Stimulated activated CD4-positive, alpha-beta T cell treated with anti-CD3 and anti-CD28 coated beads, Interleukin-15, amount 100 ng/mL, for 1 hour (primary cell): ENCODE measurements at places on chromosomes 3 and 15.
A peak's percentile ranks its signal among the peaks of the same experiment; 100 is the strongest.

GRCh38 chr15:66388043-66388363 lies 1.3 kb downstream of the MAP2K1 start:
- DNase-seq: no peak

DNA sequence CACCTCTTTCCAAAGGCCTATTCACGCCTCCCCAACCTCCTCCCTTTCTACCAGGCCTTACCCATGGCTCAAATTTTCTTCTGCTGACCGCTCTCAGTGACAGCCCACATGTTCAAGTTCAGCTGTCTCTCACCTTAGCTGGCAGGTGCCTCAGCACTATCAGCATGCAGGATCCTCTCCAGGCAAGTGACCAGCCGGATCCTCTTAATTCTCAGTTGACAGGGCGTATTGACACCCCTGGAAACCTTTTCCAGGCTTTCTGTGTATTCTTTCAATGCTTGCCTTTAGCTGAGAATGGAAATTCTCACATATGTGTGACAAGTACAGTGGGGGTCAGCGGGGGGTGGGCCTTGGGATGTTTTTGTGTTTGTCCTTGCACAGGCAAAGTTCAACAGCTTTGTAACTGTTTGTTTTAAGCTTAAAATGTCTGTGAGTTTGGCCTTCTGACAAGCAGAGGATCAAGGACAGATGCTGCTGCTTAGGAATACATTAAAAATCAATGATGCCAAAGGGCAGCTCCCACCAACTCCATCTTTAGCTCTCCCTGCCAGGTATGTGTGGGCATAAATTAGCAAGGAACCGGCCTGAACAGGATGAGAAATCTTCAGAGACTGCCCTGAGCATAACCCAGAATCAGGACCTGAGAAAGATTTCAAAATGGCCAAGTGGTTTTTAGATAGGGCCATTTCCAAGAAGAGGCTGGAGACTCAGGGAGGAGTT lies 17.4 kb upstream of the BDH1 start:
- no peak for DNase-seq

GRCh38 chr15:29090617-29091466 lies 178.8 kb downstream of the NSMCE3 start:
- DNase-seq: no peak

DNA sequence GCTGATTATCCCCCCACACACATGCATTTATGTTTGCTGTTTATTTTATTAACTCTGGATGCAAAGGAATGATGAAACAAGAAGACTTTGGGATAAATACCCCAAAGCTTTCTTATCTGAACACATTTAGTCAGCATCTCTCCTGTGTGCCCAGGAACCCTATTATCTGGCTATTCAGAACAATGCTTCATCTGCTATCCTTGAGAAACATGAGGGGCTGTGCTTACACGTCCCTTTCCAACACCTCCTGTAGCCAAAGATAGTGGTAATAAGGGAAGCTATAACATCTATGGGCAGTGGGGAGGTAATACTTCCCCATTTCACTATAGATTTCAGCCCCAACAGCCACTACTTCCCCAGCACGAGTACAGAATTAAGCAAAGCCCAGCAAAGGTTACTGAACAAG lies 94.7 kb downstream of the SSR3 start:
- no peak for DNase-seq

DNA sequence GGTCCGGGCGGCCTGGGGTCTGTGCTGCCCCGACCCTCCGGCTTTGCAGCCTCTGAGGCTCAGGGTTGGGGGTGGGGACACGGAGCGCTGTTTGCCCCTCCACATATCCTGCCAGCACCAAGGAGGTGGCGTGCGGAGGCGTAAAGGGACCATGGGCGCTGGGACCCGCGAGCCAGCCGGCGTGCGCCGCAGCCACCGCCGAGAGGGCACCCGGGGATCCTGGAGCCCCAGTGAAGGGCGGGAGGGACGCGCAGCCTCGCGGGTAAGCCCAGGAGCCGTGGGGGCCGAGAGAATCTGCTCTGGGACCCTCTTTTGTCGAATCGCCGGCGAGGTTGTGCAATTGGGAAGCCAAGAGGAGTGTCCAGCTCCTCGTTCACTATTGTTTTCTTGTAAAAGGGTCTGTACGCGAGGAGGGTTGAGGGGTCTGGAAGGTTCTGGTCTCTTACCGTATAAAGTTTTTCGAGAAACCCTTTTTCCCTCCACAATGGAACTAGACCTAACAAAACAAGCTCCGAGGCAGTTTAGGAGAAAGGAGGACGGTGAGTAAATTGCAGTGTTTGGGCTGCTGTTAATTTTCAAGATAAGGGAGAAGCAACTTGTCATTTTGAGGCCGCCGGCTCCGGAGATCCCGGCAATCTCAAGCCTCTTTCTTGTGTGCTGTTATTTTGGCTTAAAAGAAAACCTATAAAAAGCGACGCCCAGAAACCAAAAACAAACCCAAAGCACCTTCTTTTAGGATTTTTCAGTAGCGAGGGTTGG lies 29.9 kb upstream of the ST3GAL6 start:
- DNase-seq: no peak

DNA sequence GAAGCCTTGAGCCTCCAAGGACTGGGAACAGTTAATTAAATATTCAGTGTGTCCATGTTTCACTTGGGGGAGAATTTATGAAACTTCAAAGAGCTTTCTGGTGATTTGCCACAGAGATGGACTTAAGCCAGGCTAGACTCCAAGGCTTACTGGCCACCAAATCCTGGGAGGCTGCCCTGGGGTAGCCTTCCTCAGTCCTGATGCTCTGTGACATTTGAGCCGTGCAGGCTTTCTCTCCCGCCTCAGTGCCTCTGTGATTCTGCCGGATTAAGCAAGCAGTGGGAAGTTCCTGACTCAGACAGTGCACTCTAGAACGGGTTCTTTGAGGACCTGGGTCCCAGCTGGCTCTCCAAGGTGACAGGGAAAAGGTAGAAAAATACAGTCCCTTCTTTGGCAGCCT lies 314.7 kb upstream of the ICE2 start:
- DNase-seq: no peak

- no peak for DNase-seq
Observed at GRCh38 chr3:106029954-106030626, 161.3 kb upstream of the CBLB start.

DNA sequence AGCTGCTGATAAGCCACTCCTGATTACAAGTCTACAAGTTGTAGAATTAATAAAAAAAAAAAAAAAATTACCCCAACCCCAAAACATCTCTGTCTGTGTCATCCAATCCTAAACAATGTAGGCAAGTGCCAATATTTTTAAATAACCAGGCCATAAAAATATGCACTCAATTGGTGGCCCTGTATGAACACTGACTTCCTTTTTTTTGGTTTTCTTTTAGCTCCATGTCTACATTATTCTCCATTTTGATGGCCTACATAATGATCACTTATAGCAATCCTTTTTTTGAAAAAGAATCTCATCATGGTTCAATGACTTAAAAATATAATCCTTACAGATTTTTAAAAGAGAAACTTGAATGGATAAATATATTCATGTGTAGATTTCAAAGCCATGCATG lies 72.1 kb downstream of the FOXP1 start:
- no peak for DNase-seq

DNA sequence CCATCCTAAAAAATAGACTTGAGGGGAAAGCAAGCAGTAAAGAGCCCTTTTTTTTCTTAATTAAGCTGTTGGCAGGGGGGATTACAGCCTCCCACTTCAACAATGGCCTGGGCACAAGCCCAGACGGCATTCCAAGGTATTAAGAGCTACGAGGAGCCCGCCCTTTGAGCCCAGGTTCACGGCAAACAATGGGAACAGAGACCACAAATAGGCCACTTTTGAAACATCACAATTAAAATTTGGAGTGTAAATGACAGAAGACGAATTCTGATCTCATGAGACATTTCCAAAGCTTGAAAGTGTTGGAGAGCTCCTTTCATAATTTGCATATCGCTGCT lies 8.9 kb downstream of the CHSY1 start:
- no peak for DNase-seq

DNA sequence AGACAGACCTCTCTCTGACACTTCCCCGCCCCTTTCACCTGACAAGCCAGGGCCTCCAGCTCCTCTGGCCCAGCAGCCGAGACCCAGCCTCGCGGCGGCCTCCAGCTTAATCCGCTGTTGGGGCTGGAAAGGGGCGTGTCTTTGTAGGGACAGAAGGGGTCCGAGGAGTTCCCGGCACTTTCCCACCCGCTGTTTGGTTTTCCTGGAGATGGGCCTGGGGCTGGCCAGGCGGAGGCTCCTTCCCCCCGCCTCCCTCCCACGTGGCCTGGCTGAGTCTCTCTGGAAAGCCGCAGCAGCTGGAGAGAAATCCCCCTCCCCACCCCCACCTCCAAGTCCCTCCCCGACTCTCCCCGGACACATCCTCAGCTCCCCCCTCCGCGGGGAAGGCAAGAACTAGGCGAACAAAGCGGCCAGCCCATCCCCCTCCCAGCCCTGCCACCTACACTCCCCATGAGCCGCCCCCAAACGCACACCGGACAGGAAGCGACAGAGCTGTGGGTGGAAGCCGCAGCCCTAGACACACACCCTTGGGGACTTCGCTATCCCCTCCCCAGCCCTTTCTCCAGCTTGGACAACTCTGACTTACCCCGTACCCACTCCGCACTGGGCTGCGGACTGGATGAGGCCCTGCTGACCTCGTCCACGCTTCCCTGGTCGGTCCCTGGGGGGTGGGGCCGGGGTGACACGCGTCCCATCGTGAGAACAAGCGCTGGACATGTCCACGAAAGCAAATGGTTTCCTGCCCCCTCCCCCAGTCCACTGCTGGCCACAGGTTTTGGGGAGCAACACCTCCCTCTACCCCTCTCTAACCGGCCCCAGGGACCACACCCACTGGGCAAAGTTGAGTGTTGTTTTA lies 1.2 kb downstream of the IGDCC4 start:
- no peak for DNase-seq

GRCh38 chr3:132283440-132283839 lies 33.8 kb upstream of the ACP3 start:
- DNase-seq: no peak

- no peak for DNase-seq
Observed at GRCh38 chr3:152960684-152961083, 125.8 kb downstream of the P2RY1 start.

DNA sequence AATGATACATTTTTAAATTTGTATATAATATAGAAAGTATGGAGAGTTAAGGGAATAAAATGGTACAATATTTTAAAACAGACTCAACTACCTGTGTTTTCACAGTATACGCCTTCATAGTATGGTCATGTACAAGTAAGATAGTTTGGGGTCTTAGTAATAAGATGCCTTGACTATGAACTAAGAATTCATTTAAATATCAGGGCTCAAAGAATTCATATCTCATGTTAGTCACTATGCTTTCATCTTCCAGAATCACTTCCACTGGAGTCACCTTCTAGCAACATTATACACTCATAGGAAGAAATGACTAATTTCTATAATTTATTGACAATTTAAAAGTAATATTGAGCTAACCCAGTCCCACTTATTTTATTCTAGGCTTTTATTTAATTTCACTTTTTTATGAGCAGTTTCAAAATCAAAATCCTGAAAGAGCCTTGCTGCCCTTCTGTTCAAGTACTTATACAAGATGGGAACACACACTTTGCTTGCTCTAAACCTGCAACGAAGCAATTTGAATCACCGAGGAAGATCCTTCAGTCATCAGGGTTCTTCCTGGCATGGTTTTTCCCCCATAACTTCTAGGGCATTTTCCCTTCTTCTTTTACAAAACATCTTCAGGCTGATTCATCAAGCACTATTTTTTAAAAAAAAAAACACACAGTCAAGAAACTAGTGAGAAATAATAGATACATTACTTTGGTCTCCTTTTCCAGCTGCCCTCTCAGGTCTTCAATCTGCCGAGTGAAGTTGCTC lies 94.1 kb downstream of the MYH15 start:
- DNase-seq: no peak

DNA sequence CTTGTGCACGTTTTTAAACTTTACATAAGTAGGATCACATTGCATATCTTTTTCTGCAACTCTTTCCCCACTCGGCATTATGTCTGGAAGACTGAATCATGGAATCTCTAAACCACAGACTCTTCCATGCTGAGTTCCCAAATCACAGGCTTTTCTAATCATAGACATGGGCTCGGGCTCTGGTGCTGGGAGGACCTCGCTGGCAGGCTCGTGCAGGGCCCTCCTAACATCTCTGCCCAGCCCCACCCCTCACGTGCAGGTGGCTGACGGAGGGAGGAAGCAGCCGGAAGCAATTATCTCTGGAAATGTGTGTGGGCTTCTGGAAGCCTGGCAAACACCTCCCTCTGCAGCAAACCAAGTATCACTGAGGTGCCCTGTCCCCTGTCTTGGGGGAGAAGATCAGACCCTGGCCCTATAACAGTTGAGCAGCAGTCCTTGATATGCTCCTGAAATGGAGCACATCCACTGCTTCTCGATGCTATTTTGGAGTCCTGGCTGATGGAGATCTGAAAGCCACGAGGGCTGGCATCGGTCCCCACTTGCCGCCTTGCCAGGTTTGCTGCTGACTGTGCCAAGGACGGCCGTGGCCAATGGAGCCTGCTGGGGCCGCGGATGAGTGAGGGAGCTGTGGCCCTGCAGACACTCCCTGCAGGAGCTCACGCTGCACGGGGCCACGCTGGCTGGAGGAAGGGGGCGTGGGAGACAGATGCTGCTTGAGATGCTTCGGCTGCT lies 4.4 kb upstream of the IQSEC1 start:
- DNase-seq: no peak

DNA sequence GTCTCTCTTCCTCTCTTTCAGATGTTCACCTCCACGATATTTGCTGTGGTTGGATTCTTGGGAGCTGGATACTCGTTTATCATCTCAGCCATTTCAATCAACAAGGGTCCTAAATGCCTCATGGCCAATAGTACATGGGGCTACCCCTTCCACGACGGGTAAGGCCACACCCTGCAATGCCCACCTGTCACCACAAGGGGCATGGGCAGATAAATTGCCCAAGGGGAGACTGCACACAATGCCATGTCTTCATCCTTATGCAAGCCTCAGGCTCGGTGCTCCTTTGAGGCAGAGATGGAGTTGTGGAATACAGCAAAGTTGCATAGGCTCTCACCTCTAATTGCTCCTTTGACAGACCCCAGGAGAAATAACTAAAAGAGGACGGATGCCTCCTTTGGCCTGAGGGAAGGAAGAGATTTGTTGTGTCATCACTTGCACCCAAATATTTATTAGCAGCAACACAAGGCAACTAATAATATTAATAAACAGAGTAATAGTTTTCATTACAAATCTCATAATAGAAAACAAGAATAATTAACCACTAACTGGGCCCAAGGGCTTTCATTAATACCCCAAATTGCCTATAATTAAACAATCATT lies 13.2 kb downstream of the TM4SF4 start:
- DNase-seq: no peak

- DNase-seq: peak; percentile 71
Observed at GRCh38 chr3:10008588-10009344, 17.5 kb upstream of the FANCD2 start.

GRCh38 chr3:106435899-106436453 lies 567.2 kb upstream of the CBLB start:
- no peak for DNase-seq

GRCh38 chr3:119862616-119863015 lies 80.7 kb downstream of the NR1I2 start:
- DNase-seq: no peak

- no peak for DNase-seq
Observed at GRCh38 chr15:101184830-101185229, 67.0 kb downstream of the CHSY1 start.

GRCh38 chr3:188296761-188297612 lies 143.0 kb downstream of the LPP start:
- no peak for DNase-seq
